Fibroblast of skin of right biceps (primary cell): ENCODE measurements at places on chromosomes 4 and X.

- no peak for DNase-seq
These were observed 40.4 kb downstream of the GPC4 start for GRCh38 chrX:133374874-133375387.

GRCh38 chr4:40309250-40309774 is 25.8 kb upstream of the CHRNA9 start:
- DNase-seq = peak; percentile 80

- no peak for DNase-seq
These were observed 571.2 kb downstream of the RAB28 start for GRCh38 chr4:12912896-12913418.

GRCh38 chr4:159042868-159043267 is 60.0 kb upstream of the RAPGEF2 start:
- DNase-seq = no peak

DNA sequence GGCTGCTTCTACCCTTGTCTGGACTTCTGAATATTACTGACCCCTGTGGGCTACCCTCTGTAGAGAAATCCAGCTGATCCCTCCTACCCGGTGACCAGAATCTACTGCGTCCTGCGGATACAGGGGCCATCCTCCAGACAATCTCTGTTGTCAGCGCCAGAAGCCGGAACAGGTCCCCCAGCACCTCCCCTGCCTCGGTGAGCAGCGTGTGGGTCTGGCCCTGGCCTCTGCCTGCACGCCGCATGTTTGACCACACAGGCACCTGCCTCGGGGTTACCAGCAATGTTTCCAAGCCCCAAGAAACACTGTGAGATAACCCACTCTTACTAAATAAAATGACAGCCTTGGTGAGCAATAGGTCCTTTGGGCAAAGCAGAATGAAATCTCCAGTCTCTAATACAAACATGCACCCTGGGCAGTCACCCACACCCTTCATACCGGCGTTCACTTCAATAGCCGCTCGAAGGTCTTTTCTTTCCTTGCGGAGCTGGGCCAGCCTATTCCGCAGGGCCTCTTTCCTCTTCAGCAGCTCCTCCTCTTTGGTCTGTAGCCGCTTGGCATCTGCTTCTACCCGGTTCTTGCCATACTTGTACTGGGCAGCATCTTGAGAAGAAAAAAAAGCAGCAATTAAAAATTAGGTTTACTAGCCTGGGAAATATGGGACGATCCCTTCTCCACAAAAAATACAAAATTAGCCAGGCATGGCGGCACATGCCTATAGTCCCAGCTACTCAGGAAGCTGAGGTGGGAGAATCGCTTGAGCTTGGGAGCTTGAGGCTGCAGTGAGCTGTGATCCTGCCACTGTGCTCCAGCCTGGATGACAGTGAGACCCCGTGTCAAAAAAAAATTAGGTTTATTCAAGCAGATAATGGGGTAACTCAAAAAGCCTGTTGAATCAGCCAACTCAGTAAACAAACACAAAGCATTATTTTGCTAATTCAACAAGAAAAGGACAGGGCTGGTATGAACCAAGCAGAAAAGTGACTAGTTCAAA is 165.1 kb downstream of the AFAP1 start:
- DNase-seq = no peak

DNA sequence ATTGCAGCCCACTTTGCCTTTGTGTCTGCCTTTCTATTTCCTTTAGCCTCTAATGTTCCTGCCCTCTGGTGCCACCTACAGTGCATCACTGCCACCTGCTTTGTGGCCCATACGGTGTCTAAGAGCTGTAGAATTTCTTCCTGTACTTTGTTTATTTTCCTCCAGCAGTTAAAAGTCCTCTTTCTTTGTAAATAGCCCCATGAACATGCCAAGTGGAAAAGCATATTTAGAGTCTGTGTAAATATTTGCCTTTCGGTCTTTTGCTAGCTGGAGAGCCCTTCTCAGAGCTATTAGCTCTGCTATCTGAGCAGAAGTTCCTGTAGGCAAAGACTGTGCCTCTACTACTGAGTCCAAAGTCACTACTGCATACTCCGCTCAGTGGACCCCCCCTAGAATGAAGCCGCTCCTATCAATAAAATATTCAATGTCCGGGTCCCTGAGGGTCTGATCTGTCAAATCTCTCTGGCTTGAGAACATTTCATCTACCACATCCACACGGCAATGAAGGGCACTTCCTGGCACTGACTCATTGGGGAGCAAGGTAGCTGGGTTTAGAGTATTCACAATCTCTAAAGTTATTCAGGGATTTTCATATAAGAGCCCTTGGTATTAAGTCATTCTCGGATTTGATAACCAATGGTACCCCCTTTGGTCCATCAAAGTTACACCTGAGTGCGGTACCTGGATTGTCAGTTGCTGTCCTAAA is 36.3 kb downstream of the SULT1E1 start:
- DNase-seq = peak; percentile 22

DNA sequence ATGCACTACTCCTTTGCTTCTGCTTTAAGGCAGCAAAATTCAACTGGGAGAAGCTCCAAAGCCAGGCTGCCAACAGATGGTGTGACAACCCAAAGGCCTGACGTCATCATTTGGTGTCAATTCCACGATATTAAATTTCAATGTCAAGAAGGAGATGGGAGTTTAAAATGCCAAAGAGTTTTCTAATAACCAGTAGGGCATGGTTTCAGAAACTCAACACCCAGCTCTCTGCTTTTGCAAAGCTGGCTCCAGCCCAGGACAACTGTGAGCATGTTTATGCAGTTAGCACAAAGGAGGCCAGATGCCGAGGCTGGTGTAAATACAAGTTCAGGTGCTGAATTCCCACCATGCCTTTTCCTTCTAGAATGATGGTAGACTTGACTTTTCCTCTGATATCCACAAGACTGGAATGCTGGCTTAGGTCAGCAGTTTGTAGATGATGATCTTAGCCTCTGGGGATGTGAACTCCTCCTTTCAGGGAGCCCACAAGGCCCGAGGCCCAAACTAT is 67.3 kb downstream of the AFAP1 start:
- DNase-seq = peak; percentile 95

- peak; percentile 73 for DNase-seq
These were observed 1703.7 kb upstream of the AGA start for GRCh38 chr4:179145746-179146525.

GRCh38 chr4:133969202-133969848 is 232.3 kb downstream of the PABPC4L start:
- peak; percentile 67 for DNase-seq

DNA sequence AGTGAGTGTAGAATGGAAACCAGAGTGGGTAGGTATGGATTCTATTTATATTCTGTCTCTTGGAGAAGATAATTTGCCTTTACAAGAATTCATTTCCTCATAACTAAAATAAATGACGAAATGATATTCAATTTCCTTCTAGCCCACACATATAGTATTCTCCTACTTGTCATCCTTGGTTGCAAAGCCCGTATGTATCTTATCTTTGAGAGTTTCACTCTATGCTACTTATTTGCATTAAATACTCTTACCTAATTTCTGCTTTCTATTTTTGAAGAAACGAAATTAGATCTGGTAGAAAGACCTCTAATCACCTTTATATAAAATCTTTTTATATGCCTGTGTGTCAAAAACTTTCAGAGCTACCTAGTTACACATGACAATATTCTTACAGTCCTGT is 457.7 kb downstream of the NKX6-1 start:
- DNase-seq = no peak

GRCh38 chr4:164169591-164169990 is 584.3 kb upstream of the SMIM31 start:
- peak; percentile 28 for DNase-seq

GRCh38 chr4:3401436-3402171 is 40.2 kb upstream of the HGFAC start:
- peak; percentile 14 for DNase-seq

- DNase-seq = no peak
These were observed 130.7 kb upstream of the MAGEB18 start for GRCh38 chrX:26007462-26007861.

- DNase-seq = no peak
These were observed 203.2 kb downstream of the HTR2C start for GRCh38 chrX:114787061-114787460.

GRCh38 chr4:30386266-30386895 is 333.8 kb upstream of the PCDH7 start:
- peak; percentile 38 for DNase-seq

DNA sequence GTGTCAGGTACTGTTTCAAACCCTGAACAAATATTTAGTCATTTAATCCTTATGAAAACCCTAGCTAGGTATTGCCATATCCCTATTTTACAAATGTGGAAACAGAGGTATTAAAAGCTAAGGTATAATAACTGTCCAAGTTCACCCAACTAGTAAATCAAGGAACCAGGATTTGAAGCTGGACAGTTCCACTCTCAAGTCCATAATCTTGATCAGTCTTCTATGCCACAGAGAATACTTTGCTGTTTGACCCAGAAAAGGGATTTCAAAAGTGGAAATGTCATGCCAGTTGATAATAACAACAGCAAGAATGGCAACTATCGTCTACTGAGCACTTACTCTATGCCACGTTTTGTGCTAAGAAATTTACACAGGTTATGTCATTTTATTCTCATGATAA is 90.4 kb upstream of the KIT start:
- no peak for DNase-seq

- no peak for DNase-seq
These were observed 4.8 kb upstream of the KIAA0232 start for GRCh38 chr4:6777636-6778281.

DNA sequence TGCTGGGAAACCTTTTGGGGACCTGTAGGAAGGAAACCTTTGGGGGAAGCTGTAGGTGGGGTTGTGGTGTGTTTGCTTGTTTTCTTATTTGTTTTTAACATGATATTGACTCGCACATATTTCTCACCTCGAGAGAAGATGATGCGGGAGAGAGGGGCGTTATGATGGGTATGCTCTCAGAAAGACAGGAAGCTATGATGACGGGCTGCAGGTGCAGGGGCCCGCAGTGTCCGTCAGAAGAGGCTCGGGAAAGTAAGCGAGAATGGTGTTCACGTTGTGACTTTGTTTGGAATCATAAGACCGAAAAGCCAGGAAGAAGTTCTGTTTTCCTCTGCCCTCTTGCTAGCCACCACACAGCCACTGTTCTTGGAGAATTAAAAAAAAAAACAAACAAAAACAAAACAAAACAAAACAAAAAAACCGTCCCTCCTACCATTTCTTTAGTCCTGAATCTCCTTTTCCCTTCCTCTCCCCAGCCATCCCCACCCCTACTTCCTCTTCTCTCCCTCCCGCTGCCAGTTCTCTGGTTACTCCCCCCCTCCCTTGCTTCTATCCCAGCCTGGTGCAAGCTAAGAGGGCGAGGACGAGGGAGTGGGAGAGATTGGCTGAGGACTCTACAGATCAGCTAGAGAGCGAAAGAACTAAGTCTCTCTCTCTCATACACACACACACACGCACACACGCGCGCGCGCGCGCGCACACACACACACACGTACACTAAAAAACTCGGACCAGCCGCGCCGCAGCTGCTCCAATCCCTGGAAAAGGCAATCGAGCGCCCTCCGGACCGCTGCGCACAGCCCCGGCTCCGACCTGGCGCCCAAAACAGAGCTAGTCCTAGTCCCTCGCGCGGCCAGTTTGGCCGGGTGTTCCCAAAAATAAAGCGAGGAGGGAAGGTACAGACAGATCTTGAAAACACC is at the start of gene BMP3:
TSS of gene BMP3 (plus strand) at position 648 of the 920 bp plus-strand sequence. CDS start 577 bp downstream, outside the sequence.
- DNase-seq = peak; percentile 37

DNA sequence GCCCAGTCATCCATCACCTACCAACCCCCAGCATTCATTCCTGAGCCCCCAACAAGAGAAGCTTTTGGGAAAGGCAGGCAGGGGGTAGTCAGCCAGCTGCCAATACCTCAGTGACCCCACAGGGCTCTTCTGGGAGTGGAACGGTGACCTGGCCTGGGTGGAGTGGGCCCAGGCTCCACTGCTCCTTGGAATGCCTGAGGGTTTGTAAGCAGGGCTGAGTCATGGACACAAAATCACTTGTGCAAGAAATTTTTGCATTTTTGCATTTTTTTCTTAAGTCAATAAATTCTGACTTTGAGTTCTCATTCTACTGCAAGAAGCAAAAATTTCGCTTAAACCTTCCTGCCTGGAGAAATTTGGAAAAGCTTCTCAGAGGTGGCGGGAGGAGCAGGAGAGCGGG is 18.5 kb downstream of the SORCS2 start:
- peak; percentile 84 for DNase-seq

DNA sequence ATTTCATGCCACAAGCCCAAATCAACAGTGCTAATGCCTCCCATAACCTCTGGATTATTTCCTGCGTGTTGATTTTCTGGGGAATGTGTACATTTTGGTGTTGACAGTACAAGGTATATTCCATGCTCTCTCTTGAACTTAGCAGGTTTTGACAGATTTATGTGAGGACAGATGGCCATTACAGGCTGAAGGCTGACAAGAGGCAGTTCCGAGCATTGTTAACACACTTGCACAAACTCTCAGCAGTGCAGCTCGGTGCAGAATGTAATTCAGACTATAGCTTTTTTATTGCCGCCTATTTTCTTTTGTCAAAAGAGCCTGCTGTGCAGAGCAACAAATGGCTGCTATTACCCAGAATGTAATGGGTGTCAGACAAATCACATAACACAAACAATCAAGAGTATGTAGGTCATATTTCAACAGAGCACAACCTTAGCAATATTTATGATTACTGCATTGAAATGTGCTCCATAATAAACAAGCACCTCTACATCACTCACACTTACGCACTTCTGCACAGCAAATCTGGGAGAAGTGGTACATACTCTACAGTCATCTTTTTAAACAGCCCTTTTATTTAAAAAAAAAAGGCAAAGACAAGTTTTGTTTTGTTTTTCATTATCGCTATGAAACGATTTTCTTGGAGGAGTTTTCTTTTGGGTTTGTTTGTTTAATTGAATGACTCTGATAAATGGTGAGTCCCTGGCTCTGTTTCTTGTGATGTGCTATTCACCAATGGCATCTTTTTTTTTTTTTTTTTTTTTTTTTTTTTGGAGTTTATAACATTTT is 71.6 kb downstream of the PPARGC1A start:
- DNase-seq = no peak

DNA sequence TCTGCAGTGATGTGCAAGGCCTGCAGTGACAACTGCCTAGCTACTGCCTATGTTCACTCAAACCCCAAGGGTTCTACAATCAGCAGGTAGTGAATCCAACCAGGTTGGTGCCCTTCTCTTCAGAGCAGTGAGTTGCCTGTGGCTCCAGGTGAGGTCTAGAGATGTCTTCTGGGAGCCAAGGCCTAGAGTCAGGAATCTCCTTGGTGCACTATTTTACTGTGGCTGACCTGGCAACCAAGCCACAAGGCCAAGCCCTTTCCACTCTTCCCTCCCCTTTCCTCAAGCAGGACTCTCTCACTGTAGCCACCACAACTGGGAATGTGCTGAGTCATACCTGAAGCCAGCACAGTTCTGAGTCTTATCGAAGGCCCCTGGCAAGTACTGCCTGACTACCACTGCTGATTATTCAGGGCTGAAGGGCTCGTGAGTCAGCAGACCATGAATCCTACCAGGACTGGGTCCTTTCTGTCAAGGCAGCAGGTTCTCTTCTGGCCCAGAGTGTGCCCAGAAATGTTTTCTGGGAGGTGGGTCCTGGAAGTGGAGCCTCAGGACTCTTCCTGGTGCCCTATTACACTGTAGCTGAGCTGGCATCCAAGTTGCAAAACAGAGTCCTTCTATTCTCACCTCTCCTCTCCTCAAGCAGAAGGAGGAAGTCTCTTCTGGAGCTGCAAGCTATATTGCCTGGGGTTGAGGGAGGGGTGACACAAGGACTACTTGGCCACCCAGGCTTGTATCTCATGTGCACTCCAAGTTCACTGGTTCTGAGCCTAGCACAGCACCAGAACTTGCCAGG is 111.6 kb downstream of the BTC start:
- peak; percentile 92 for DNase-seq

GRCh38 chrX:18406531-18407266 is 18.7 kb upstream of the CDKL5 start:
- peak; percentile 85 for DNase-seq
